Epithelial cell of alveolus of lung (primary cell): ENCODE measurements at places on chromosomes 2 and 18. TPM values are rescaled to one million over a fixed set of nuclear protein-coding genes. Genes with fewer than 3 reads are reported as not detected.

Gene ASB18
- total RNA-seq = not detected in 2 replicates

Gene PTPRN
- 22.6 and 64.0 TPM in 2 replicates for total RNA-seq

Gene NR4A2
- total RNA-seq = 1.0 and 57.6 TPM in 2 replicates

Gene PROM2
- total RNA-seq = 0.72 and 1.0 TPM in 2 replicates

Gene FSHR
- not detected in 2 replicates for total RNA-seq

Gene LYG2
- not detected in 2 replicates for total RNA-seq

Gene MAPRE3
- total RNA-seq = 4.9 and 9.7 TPM in 2 replicates

Gene KCNE4
- 5.0 and 13.6 TPM in 2 replicates for total RNA-seq

Gene BMP10
- not detected in 2 replicates for total RNA-seq

Gene BAZ2B
- total RNA-seq = 14.5 and 55.0 TPM in 2 replicates

Gene SERPINB8
- 1.4 and 15.6 TPM in 2 replicates for total RNA-seq

Gene ZAP70
- not detected in 2 replicates for total RNA-seq

Gene ANKRD12
- 6.3 and 11.2 TPM in 2 replicates for total RNA-seq

Gene TOGARAM2
- total RNA-seq = 0.13 TPM in 1 of 2 replicates, not detected in the other

Gene CLHC1
- total RNA-seq = 2.8 and 10.6 TPM in 2 replicates

Gene CDKL4
- 0.32 TPM in 1 of 2 replicates, not detected in the other for total RNA-seq

Gene DNAH6
- under 0.01 and 0.08 TPM in 2 replicates for total RNA-seq

Gene DSG1
- not detected in 2 replicates for total RNA-seq

Gene DSG4
- not detected in 2 replicates for total RNA-seq

Gene TDRD15
- not detected in 2 replicates for total RNA-seq
